Activated T-helper 9 cell treated with anti-CD3 and anti-CD28 coated beads, Interleukin-2, amount 50 U/mL, for 16 hours (primary cell): ENCODE measurements at places on chromosomes 7 and 10.

DNA sequence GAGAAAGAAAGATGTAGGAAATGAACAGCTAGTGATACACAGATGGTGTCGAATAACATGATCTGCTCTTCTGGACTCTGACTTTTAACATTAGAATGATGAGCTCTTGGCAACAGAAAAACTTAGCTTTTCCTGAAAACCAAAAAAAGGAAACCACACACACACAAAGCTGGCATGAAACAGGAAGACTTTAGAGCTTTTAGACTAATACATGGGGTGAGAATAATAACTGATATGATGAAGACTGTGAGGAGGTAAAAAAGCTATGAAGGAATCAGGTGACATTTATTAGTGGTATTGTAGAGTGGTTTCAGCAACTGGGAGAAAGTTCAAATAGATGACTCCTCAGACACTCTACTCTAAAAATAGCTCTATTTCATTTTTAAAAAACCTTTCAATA is 491.9 kb downstream of the PARD3 start:
- no peak for DNase-seq

GRCh38 chr10:20622531-20623211 is 274.4 kb downstream of the NEBL start:
- DNase-seq = no peak

DNA sequence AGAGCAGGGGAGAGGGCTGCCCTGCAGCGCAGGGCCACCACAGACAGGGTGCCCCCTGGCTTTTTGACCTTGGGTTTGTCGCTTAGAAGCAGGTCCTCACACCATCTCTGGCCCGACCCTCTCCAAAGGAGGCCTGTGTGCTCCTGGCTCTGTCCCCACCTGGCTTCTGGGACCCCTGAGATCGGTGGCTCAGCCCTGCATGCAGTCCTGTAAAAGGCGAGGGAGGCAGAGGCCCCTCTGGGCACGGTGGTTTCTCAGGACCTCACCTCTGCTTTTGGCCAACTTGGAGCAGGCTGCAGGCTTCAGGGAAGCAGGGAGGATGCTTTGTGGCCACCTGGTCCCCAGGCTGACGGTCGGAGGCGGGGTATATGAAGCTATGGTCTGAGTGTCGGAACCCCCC is 21.4 kb downstream of the WDR86 start:
- no peak for DNase-seq

DNA sequence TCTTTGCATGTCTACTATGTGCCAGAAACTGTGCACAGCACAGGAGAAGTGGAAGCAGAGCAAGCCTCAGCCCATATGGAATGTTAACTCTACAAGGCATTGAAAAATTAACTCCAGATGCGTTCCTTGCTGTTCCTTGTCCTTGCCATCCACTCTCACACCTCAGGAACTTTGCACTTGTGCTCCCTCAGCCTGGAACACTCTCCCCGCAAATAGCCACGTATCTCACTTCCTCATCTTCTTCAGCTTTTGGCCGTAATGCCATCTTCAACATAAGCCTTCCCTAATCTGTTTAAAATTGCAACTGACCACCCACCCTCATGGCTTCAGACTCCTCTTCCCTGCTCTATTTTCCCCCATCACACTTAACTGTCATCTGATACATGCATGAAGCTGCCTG is 83.2 kb upstream of the CAPZA2 start:
- no peak for DNase-seq

DNA sequence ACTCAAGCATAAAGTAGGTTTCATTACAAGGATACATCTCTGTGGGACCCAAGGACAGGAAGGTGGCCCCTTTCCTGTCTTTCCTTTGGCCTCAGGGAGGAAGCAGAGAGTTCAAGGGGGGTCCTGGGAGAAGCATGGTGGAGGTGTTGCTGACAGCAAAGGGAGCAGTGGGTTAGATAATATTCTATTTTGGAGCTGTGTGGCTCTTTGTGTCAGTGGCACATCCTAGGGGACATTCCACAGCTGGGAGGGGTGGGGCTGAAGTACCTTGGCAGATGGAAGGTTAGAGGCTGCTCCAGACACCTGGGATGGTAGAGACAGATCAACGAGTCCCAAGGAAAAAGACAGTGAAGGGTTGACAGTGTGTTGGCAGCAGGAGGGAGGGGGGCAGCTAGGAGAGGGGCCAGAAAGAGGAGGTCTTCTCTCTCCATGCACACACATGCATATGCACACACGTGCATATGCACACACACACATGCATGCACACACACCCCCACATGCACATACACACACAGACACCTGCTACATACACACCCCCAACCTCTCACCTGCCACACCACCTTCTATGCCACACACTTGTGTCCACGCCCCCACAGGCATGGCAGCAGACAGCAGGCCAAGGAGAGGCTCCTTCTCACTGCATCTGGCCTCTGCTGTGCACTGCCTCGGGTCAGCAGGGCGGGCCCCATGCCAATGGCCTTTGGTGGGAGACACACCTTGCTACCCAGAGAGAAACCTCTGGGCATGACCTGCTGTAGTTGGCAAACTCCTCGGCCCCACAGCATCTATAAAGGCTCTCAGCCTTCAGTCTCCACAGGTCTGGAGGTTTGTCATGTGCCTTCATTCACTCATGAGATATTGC is 5.6 kb upstream of the POLD2 start:
- no peak for DNase-seq

- no peak for DNase-seq
Observed at GRCh38 chr10:46536781-46537180, 19.7 kb downstream of the GPRIN2 start.

DNA sequence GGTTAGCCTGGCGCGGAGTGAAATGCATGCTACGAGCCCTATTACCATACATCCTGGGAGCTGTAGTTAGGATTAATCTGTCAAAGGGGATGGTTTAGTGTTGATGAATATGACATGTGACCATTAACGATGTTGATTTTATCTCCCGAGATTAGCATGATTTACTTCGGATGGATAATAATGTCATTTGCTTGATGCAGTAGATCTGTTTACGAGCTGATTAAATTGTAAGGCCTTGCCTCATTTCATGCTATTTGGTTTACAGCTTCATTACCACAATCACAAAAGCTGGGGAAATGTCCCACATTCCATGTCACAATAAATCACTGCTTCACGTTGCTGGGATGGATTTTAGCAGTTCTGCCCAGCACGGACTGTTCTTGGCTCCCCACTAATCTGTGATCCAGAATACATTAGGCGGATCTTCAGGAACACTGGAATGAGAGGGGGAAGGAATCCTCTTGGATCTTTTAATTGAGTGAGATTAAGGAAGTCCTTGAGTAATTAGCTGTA is 22.3 kb downstream of the ZNF503 start:
- DNase-seq = no peak
